ENCODE measurements at places on chromosomes 4 and X.

DNA sequence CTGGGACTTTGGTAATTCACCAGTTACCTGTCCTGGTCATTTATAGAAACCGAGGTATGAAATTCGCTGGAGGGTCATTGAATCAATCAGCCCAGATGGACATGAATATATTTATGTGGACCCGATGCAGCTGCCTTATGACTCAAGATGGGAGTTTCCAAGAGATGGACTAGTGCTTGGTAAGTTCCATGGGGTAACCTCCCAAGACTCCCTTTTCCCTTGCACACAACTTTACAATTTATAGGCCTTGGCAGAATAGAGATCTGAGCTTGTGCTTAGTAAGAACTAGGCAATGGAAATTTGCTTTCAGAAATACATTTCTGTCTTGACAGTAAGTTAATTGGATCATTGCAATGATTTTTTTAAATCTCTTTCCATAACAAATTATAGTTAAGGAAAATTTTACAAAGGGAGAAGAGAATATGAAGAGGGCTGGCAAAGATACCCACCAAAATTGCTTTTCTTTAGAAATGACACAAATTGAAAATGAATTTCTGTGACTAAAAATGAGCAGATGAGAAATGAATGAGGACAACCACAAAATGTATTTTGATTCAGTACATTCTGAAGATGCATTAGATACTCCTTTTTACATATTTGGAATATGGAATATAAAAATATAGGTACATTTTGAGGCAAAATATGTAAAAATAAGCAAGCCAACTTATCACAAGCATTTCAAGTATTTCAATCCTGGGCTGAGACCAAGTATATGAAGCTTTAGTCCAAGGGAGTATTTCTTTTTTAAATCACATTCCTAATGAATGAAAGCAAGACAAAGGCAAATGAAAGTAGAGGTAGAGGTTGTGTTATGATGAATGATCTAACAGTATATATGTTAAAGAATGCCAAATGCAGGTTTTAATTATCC is 45.9 kb downstream of the PDGFRA start:
- DNase-seq, result no peak

DNA sequence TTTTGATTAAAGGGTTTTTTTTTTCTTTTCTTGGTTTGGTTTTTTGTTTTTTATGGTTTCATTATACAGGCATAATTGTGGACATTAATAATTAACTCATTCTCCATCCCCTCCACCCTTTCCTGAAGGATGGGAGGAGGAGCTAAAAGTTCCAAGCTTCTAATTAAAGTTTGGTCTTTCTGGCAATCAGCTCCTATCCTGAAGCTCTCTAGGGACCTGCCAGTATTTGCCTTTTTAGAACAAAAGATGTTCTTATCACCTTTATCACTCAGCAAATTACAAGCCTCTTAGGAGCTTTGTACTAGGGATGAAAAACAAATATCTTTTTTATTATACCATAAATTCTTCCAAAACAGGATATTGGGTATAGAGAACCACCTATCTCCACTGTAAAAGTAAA is 589.8 kb downstream of the PDHA2 start:
- no peak for DNase-seq

- DNase-seq, result no peak
These were observed 9.9 kb upstream of the GASK1B start for GRCh38 chr4:158182736-158183135.

DNA sequence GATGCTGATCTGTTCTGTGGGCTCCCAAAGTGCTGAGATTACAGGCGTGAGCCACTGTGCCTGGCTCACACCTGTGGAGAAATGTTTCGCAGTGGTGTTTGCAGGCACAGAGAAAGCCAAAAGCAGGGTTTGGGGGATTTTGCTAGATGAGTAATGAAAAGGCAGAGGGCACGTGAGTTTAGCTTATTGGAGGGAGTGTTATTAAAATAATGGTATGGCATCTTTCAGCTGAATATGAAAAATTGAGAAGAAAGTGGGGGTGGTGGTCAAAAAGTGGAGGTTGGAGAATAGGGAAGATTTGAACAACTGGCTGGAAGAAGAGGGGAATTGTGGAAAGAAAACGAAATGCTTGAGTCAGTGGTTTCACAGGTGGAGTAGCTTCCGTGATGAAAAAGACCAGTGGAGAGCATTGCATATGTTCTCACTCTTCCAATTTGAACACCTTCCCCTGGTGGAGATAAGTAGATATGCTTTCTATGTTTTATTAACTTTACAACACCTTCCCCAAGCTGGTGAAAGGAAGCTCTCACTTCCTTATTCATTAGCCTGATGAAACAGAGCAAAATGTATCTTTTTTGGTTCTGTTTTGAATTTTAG is 1.1 kb upstream of the CHST7 start:
- no peak for DNase-seq

GRCh38 chr4:140298001-140298400 is 75.4 kb upstream of the SCOC start:
- no peak for DNase-seq

DNA sequence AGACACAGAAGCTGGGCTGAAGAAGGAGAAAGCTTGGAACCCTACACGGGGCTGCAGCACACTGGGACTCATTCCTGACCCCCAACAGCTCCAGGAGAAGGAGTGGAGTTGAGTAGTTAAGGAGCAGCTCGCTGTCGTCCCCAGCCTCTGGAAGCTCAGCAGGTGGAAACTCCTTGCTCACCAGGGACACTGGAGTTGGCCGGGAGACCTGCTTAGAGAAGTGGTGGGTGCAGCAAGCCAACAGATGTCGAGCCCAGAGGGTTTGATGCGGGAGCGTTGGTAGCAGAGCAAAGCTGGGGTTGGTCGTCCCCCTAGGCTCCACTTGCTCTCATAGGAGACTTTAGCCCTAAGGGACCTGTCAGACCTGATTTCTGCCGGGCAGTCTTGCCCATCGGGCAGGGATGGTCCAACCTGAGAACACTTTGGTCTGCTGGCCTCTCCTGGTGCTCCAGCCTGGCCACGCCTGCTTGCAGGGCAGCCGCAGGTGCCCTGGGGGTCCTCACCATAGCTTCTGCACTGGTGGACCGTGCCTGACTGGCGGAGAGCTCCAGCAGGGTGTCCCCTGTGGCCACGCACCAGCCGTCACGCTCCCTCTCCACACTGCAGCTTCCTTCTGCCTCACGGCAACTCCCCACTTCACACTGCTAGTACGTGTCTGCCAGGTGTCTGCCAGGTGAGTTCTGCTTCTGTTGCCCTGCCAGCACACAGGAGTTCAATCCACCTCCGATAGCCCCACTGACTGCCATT is 353.7 kb downstream of the GASK1B start:
- no peak for DNase-seq

GRCh38 chrX:68232206-68232605 is 201.1 kb downstream of the OPHN1 start:
- DNase-seq, result peak; percentile 14

DNA sequence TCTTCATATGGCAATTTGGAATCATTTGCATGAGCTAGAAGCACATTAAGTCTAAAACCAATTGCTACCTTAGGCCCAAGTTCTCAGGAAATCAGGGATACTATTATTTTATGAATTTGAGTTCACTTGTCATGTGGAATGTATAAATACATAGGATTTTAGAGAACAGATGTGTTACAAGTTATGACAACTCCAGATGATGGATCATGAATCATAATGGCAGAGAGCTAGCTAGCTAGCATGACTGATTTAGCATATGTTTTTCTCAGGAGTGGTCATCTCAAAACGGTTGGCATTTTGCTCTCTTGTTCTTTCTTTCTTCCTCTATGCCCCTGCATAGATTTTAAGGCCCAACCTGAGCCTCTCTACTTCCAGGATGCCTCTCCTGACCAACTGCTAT is 14.2 kb upstream of the TFDP3 start:
- no peak for DNase-seq

- DNase-seq, result no peak
These were observed 212.9 kb downstream of the FAT4 start for GRCh38 chr4:125527681-125528080.

DNA sequence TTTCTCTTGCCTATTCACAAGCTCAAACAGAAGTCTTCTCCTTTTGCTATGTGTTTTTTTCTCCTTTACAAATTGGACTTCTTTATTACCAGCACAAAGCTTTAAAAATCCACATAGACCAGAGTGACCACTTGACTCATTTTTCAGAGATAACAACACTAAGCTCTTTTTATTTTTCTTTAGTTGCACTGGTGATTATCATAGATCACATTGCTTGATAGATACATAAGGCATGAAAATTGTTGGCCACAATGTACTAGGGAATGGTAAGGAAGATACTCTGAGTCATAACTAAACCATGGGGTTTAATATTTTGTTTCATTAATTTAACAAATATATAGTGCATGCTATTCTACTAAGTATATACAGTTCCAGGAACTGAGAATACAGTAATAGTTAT is 159.0 kb downstream of the GASK1B start:
- DNase-seq, result peak; percentile 20

DNA sequence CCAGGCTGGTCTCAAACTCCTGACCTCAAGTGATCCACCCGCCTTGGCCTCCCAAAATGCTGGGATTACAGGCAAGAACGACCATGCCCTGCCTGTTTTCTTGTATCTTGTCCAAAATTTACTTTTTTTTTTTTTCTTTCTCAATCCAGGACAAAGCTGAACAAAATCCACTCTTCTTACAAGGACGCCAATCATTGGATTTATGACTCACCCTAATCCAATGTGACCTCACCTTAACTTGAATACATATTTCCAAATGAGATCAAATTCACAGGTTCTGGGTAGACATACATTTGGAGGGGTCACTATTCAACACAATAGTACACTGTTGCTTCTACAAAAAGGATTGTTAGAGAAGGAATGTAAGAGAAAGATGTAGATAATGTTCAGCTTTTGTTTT is 18.0 kb upstream of the TSR2 start:
- DNase-seq, result no peak

- peak; percentile 8 for DNase-seq
These were observed 101.9 kb upstream of the BCOR start for GRCh38 chrX:40199704-40200103.

DNA sequence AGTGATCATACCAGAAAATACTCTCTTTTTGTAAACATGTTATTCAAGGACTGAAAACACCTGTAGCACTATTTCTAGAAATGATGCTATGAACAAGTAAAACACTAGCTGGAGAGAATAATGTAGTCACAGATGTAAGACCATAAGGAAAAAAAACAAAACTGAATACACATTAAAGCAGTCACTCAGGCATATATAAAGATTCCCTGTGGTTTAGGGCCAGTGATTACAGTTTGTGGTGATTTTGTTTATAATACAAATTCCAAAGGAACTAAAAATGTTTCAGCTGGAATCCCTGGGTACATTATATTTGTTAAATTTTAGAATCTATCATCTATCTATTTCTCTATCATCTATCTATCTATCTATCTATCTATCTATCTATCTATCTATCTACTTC is 777.8 kb upstream of the FRG1 start:
- no peak for DNase-seq

- DNase-seq, result peak; percentile 61
These were observed 82.9 kb upstream of the TAB3 start for GRCh38 chrX:30971774-30972603.

DNA sequence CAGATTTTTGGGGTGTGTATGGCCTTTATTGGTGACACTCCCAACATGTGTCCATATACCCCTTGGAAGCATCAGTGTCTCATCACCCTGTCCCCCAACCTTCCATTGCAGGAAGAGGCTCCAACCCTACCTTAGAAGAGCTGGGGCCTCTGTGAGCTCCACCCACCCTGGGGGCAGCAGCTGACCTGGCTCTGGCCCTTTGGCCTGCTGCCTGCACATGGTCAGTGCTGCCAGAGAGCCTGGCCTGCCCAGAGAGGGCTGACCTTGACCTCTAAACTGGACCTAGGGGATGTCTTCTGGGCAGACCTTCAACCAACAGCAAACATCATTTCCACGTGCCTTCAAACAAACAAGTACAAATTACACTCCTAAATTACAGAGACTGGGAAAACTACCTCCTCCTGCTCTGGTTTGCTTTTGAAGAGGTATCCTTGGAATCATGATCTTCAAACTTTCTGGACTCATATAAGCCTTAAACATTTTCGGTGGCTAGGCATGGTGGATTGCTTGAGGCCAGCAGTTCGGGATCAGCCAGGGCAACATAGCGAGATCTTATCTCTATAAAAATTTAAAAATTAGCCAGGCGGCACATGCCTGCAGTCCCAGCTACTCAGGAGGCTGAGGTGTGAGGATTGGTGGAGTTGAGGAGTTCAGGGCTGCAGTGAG is 27.3 kb upstream of the KIAA0232 start:
- DNase-seq, result no peak

DNA sequence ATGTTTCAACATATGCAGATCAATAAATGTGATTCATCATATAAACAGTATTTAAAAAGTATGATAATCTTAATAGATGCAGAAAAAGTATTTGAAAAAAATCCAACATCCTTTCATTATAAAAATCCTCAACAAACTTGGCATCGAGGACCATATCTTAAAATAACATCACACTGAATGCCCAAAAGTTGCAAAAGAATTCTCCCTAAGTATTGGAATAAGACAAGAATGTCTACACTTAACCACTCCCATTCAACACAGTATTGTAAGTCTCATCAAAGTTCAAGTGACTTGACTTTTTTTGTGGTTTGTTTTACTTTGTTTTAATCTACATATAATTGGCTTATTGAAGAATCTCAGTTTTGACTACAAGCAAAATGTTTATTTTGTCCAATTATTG is 779.0 kb upstream of the SLIT2 start:
- DNase-seq, result peak; percentile 27

DNA sequence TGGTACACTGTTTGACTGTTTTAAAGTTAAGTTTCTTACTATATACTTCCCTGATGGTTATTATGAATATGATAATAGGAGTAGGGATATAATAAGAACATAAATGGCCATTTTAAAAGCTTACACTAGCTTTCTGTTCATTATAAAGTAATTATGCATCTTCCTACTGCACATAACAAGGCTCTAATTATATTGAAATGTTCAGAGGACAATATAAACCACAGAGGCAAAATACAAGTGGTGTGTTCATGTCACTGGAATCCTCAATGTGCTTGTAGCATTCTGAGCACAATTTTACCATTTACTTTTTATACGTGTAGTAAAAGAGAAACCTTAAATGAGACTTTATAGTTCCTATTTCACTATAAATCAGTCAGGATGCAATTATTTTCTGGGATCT is 268.3 kb downstream of the TMA16 start:
- no peak for DNase-seq

DNA sequence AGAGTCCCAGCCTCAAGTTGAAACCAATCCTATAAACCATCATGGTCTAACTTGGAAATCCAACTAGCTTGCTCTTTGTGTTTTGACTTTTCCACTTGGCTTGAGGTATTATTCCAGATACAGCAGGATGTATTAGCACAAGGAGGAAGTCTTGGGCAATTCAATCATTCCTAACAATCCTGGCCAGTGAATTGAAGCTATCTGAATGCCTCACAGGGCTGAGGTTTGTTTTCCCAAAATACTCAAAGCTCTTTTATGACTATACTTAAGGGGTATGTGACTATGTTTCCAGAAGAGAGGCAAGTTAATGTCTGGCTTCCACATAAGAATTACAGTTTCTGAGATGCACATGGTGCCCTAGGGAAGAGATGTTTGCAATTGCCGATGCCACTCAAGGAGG is 66.8 kb upstream of the SH3RF1 start:
- peak; percentile 32 for DNase-seq

- DNase-seq, result no peak
These were observed 2201.6 kb upstream of the TENM3 start for GRCh38 chr4:180041576-180041975.

Measured in PC-3 (cell line).